ENCODE measurements at places on chromosomes 6 and 20. TPM values are rescaled to one million over a fixed set of nuclear protein-coding genes. Genes with fewer than 3 reads are reported as not detected.

DNA sequence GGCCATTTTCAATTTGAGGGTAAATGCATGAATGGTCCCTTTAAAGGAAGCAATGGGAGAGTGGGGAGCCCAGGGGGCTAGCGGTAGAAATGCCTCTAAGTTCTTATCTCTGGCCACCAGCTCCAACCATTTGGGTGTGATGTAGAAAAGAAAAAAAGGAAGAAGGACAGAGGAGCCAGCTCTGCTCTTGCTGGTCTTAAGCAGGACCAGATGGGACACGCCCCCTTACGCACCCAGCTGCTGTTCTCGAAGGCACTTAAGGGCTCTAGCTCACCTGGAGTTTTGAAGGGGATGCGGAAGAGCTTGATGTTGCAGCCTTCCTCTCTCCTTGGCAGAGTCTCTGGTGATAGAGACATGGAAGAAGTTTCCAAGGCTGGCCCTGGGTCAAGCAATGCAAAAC is 59.5 kb upstream of the RNF144B start:
- no peak for DNase-seq

DNA sequence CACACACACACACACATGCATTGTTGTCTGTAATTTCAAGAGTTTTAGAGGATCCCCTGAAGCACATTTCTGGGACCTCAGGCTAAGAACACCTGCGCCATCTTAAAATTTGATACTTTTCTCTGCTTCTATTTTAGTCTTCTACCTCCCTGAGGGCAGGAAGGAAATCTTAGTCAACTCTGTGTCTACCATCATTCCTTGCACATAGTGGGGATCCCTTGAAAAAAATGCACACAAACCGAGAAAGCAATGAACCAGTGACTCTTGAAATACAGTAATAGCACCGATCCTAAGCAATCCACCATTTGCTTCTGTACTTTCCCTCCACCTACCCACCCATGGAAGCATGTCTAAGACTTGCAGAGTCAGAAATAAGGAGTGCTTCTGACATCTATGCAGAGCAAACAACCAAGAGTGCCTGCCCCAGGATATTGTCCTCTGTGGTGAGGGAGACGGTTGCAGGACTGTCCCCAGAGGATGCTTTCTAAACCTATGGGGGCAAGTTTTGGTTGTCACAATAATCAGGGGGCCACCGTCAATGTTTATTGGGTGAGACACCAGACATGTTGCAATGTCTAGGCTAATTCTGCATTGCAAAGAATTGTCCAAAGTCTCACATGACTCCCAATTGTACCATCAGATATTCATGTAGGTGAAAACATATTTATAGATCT is 208.0 kb upstream of the TAB2 start:
- DNase-seq, result no peak

DNA sequence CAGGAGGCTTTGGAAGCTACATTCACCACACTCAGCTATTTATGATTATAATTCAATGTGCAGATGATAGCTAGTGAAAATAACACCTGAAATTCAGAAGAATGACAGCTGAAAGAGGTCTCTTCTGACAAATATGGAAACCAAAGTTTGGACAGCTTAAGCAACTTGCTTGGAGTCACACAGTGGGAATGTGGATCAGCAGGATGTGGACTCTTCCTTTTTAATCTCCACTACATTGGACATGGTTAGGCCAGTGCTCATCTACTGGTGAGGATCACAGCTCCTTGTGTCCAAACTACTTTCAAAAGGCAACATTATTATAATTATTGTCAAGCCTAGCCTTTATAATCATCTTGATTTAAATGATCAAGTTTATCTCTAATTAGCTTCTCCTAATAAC is 10.4 kb downstream of the TRAPPC3L start:
- DNase-seq, result no peak

- no peak for DNase-seq
Measured at GRCh38 chr6:137866200-137866913, 702 bp upstream of the TNFAIP3 start.

- no peak for DNase-seq
Measured at GRCh38 chr20:62918147-62918546, 8.2 kb downstream of the DIDO1 start.

DNA sequence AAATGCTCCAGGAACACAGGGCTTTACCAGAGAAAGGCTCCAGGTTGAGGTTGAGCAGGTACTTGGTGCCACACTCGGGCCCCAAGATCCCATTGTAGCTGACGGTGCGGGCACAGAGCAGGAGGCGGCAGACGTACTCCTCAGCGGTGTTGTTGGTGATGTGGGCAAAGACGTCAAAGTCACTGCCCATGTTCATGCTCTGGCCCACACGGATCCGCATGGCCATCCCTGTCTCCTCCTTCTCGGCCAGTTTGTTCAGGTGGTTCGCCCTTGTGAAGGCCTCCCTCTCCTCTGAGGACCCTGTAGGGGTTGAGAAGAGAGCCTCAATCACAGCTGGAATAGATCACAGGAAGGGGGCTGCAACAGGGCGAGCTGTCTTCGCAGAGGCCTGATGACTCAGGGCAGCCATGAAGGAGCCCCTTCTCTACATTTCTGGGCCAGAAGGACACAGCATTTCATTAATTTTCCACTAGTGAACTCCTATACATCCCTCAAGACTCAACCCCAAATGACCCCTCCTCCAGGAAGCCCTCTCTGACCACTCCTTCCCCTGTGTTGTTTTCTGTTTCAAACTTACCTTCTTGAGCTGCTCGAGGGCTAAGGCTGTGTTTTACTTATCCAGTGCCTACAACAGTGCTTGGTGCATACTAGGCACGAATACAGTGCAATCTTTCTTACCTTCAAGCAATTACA is 26.8 kb downstream of the TGM2 start:
- no peak for DNase-seq

DNA sequence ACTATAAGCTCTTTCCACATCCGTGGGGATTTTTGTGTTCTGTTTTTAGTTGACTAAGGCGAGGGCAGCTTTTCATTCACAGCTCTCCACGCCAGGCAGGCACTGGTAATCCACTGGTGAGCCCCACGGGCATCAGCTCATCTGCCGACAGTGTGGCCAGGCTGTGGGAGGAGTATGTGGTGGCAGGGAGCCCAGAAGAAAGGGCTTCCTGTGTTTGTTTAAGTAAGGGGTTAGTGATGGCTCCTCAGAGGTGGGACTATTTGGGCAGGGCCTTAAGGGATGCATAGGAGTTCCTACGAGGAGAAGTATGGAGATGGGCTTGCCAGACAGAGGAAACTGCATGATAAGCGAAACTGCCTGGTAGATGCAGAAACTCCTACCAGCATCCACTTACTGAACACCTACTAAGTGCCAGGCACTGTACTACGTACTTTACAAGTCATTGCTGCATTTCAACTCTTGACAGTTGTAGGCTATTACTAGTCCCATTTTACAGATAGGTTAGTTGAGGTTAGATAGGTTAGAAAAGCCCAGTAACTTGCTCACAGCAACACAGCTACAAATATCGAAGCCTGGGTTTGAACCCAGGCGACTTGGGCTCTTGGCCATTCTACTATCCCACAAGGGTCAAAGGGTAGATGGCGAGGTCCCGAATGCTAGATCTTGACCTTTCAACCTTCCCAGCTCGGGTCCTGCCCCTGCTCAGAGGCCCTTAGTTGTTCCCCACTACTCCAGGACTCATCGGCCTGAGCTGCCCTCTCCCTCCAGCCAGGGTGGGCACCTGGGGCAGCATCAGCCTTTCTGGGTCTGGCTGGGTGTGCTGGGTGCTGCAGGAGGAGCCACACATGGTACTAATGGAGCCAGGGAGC is 55.1 kb downstream of the CEBPB start:
- no peak for DNase-seq

DNA sequence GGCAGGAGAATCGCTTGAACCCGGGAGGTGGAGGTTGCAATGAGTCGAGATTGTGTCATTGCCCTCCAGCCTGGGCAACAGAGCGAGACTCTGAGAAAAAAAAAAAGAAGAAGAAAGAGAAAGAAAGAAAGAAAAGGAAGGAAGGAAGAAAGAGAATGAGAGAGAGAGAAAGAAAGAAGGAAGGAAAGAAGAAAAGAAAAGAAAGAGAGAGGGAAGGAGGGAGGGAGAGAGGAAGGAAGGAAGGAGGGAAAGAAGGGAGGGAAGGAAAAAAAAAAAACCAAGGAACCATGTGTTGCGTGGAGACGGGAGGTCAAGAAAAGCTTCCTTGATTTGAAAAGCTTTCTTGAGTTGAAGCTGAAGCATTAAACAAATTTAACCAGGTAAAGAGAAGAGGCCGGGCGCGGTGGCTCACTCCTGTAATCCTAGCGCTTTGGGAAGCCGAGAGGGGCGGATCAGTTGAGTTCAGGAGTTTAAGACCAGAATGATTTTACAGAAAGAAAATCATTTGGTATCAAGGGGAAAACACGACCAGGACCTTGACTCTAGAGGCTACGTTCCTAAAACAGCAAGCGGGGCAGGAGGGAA is 90.5 kb upstream of the PRSS16 start:
- no peak for DNase-seq

- DNase-seq, result no peak
Measured at GRCh38 chr6:143232849-143233248, 172.2 kb downstream of the AIG1 start.

DNA sequence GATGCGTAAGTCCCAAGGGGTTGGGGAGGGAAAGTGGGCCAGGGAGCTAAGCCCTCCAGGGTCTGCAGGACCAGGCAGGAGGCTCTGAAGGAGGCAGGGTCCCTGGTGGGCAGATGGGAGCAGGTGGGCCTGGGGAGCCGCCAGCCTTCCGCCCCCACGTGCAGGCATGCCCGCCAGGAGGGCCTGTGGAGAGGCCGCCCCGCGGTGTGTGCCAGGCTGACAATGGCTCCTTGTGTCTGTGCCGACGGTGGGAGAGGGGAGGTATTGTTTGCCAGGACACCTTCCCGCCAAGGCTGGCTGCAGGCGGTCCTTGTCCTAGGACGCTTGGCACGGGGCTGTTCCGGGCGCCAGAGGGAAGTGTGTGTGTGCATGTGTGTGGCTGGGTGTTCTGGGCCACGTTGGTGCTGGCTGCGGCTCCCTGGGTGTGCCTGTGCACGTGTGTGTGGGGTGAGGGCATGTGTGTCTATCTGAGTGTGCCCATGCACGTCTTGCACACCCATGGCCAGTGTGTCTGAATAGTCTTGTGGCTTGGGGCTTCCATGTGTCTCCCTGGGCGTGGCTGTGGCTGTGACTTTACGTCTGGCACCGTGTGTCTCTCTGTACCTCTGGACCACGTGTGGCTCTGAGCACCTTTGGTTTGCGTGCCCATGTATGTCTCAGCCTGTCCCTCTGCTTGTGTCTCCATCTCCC is 153.0 kb downstream of the CEBPB start:
- no peak for DNase-seq

DNA sequence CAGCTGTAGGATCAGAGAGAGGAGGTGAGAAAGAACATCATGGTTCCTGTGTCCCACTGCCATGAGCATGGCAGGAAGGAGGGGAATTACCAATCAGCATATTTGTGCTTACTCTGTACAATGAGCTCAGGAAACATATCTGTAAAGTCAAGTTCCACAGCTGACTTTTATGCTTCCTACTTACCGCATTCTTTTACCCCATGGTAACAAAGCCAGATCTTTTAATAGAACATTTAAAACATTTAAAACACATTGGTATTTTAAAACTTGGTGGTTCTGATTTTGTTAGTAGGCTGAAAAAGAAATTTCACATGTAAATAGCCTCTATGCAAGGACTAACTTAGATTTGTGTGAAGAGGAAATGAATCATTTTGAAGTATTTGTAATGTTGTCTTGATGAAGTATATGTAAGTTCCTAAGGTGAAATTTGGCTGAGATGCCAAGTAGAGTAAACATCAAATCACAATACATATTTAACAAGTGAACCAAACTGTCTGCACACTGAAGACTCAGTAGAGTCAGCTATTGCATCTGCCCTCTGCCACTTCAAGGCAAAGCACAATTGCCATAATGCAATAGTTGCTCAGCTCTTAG is 114.7 kb downstream of the GJA10 start:
- no peak for DNase-seq

- no peak for DNase-seq
Measured at GRCh38 chr6:165819394-165819793, 156.4 kb upstream of the PDE10A start.

- DNase-seq, result no peak
Measured at GRCh38 chr6:125074120-125074519, 79.5 kb upstream of the TPD52L1 start.

DNA sequence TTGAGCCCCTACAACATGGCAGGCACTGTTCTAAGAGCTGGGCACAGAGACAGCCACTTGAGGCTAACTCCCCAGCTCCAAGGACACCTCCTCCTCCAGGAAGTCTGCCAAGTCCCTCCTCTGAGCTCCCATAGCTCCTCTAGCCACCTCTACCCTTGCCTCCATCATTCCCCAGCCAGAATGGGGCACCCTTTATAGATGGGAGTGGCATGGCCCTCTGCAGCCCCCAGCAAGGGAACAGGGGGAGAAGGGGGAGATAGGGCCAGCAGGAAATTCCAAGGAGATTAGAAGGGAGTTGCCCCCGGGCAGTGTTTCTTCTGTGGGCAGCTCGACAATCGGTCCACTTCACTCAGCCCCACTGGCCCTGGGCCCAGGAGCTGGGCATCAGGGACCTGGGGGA is 19.7 kb upstream of the TLDC2 start:
- DNase-seq, result no peak

GRCh38 chr6:5994234-5994998 is 12.3 kb downstream of the NRN1 start:
- no peak for DNase-seq

GRCh38 chr6:116040993-116041392 is 19.7 kb downstream of the FRK start:
- DNase-seq, result no peak

DNA sequence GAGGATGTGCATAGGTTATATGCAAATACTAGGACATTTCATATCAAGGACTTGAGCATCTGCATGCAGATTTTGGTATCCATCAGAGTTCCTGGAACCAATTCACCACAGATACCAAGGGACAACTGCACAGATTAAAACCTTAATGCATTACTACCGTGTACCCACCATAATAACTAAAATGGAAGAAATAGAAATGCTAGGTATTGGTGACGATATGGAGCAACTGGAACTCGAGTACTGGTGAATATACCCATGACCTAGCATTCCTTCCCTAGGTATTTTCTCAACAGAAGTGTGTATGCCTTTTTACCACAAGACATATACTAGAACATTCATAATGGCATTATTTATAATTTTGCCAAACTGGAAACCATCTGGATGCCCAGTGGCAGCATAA is 18.5 kb downstream of the KCNS1 start:
- no peak for DNase-seq

- no peak for DNase-seq
Measured at GRCh38 chr20:16158090-16158975, 414.9 kb downstream of the KIF16B start.

DNA sequence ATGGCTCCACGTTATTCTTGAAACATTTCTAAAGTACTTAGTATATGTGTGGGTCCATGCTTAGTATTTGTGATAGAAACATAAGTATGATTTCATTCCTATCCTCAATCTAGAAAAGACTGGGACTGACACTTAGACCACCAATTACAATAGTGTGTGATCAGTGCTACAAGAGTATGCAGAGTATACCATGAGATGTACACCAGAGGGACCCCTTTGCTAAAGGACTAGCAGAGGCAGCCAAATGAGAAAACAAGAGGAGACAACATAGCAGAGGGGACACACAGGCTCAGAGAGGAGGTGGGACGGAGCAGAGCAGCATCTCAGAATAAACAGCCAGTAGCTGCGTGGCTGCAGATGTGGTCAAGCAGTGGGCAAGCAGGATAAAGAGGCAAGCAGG is 21.0 kb downstream of the RMND1 start:
- DNase-seq, result no peak

MACROD2 gene
- polyA plus RNA-seq, result 0.20 TPM

MICB gene
- 0.42 TPM for polyA plus RNA-seq

PSORS1C2 gene
- polyA plus RNA-seq, result not detected

POU5F1 gene
- 0.89 TPM for polyA plus RNA-seq

PLTP gene
- 7.9 TPM for polyA plus RNA-seq

HSPA1L gene
- polyA plus RNA-seq, result 23.1 TPM

DEFB124 gene
- polyA plus RNA-seq, result 0.18 TPM
